ENCODE measurements at places on chromosomes 5 and 9. TPM values are rescaled to one million over a fixed set of nuclear protein-coding genes. Genes with fewer than 3 reads are reported as not detected.
A peak's percentile ranks its signal among the peaks of the same experiment; 100 is the strongest.

DNA sequence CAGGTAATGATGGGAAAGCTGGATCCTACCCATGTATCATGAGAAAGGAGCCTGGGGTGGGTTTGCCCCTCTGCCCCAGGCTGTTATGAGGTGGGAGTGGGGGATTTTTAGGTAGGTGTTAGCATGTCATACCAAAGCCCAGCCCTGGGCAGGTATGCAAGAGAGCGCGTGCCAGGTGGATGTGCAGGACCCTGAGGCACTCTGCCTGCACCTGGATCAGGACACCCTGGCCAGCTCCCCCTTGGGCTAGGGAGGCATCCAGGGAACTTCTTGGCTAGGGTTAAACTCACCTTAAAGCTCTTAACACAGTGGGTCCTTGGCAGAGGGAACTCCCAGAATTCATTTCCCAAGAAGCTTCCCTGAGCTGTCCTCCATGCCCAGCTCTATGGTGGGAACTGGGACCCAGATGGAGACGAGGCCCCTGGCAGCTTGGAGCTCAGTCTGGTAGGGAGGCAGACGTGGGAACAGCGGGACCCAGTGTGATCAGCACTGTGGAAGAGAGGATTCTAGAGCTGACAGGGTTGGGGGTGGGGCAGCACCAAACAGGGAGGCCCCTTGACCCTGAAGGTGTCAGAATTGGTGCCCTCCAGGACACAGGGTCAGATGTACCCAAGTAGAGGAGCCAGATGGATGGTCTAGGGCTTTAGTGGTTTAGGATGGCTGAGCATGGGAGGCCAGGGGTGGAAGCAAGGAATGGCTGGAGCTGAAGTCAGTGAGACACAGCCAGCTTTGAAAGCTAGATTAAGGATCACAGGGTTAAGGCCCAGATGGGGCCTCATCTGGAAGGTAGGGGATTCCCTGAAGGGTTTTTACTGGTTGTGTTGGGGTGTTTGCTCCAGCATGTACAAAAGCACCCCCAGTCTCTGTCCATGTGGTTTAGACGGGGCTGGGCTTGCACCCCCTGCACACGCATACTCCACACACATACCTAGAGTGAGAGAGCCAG is 2.2 kb upstream of the PRR7 start:
- DNase-seq, result no peak

GRCh38 chr5:51960617-51961121 is 577.4 kb downstream of the ISL1 start:
- DNase-seq, result no peak

DNA sequence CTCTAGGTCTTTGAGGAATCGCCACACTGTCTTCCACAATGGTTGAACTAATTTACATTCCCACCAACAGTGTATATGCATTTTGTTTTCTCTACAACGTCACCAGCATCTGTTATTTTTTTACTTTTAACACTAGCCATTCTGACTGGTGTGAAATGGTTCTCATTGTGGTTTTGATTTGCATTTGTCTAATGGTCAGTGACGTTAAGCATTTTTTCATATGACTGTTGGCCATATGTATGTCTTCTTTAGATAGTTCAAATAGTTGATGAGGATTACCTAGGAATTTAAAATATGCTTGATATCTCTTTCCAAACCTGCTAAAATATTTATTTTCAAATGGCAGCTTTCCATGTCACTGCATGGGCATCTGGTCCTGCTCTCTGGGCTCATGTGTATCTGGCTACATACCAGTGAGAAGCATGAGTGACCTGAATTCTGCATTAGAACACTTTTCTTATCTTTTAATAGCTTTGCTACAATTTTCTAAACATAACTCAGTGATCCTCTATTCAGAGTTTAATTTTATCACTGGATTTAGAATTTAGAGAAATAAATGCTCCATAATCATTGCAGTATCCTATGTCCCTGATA is 95.8 kb upstream of the ADAMTS16 start:
- no peak for DNase-seq

GRCh38 chr5:1101961-1102713 is 9.7 kb downstream of the SLC12A7 start:
- DNase-seq, result no peak

- DNase-seq, result no peak
Measured at GRCh38 chr5:33272288-33272687, 168.5 kb upstream of the TARS1 start.

DNA sequence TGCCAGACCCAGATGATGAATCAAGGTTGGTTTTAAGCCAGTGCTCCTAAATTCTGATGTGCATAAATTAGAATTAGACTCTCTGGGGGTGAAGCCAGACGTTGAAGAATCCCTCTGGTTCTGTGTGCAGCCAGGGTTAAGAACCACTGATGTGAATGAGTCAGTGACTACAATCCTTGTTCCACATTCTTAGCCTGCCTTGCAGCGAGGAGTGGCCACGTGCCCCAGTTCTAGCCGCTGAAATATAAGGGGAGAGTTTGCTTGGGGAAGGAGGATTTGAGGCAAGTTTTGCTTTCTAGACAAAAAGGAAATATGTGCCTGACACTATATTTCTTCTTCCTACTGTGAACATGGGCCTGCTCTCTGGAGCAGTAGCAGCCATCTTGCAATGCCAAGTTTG is 34.2 kb upstream of the MSH3 start:
- no peak for DNase-seq

DNA sequence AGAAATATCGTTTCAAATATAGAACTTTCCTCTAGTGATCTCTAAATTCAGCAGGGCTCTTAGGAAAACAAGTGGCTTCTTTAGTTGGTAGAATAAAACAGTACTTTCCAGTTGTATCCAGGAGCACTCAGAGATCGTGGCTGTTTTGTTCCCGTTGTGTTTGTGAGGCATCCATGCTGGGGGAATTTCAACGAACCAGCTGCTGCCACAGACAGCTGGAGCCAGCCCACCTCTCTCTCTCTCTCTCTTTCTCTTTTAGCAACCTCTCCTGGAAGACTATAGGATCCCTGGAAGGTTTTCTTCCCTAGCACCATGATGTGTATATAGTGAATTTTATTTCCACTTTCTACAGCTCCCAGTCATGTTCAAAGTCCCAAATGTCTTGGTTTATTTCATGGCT is 1116.0 kb upstream of the SEMA6A start:
- DNase-seq, result no peak

GRCh38 chr5:154394307-154394706 is 51.5 kb upstream of the SAP30L start:
- DNase-seq, result no peak

DNA sequence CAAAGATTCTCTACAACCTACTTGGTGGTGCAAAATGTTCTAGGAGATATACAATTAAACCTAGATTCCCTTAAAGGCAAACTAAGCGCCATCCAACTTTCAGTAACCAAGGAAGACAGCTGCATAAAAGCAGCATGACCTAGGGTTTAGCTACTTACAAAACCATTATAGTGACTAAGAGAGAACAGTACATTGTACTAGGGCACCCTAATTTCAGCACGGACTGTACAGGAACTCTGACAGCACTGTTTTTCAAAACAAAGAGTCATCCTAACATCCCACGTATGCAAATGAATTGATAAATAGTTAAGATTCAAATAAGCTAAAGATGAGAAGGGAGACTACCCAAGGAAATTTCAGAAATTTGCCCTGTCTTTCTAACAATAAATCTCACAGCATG is 30.0 kb downstream of the STRBP start:
- DNase-seq, result no peak

- no peak for DNase-seq
Measured at GRCh38 chr5:167786871-167787578, 504.4 kb upstream of the WWC1 start.

DNA sequence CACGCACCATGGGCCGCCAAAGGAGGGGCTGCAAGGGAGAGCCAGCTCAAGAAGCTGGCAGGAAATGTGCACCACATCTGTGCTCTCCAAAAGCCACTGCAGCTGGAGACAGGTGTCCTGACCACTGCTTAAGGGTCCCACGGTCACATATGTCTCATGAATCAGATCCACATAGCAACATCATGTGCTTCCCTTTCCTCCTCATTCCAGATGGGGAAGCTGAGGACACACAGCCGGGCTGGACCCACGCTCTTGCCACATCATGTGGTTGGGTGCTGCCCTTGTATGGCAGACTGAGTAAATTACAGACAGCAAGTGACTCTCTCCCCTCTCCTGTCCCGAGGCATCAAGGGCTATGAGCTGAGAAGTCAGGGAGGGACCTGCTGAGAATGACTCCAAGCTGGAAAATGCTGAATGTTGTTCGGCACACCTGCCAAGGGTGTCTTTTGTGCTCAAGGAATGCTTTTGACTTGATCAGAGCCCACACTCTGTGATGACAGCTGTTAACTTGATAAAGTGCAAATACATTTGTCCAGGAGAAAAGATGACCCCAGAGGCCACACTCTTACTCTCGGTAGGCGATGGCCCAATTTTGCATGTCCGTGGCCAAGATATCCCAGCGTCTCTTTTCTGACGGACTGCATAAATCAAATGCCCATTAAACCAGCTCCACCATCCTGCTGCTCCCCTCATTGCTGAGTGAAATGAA is 58.2 kb downstream of the NSUN2 start:
- DNase-seq, result no peak

DNA sequence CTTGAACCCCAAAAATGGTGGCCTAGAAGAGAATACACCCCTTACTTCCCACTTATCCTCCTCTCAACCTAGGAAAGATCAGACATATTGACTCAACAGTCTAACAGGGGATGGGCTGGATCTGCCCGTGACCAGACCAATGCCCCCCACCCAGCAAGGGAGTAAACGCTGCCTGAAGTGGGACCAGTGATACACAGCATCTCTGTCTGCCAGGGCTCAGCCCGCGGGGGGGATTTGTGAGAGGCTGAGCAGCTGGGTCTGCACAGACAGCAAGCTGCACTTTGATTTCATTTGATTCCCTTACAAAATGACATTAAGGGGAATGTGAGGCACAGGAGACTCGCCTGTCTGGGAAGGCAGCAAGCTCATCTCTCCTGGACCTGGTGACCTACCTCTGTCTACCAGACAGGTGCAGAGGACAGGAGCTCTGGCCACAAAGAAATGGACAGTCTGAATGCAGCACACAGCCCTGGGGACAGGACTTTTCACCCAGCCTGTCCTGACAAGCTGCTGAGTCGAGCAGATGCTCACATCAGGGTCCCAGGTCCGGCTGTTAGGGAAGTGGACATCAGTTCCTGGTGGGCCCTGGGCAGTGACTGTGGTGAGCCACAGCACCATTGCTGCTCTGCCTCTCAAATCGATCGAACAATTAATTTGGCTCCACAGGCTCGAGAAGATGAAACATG is 79.9 kb downstream of the RGS3 start:
- DNase-seq, result no peak

GRCh38 chr9:125355601-125356000 is 94.0 kb downstream of the GAPVD1 start:
- no peak for DNase-seq

DNA sequence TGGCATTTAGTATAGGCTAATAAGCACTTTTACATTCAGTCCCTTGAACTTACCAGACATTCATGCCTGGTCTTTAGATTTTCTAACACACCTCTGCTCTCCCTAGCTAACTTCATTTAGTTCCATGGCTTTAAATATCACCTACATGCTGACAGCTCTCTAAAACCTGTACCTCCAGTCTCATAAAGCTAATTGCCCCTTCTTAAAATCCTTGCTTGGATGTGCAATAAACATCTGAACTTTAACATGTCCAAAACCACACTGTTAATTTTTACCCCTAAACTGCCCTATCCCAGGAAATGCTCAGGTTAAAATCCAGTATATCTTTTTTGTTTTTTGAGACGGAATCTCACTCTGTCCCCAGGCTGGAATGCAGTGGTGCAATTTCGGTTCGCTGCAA is 139.8 kb downstream of the CPLANE1 start:
- DNase-seq, result no peak

DNA sequence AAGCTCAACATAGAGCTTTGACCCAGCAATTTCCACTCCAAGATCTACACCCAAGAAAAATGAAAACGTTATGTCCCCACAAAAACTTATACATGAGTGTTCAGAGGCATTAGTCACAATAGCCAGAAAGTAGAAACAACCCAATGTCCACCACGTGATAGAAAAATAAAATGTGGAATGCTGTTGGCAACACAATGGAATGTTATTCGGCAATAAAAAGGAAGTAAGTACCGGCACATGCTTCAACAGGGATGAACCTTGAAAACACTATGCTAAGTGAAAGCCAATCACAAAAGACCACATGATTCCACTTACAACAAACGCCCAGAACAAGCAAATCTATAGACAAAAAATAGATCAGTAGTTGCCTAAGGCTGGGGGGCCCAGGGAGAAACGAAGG is 6.0 kb downstream of the UBQLN1 start:
- no peak for DNase-seq

DNA sequence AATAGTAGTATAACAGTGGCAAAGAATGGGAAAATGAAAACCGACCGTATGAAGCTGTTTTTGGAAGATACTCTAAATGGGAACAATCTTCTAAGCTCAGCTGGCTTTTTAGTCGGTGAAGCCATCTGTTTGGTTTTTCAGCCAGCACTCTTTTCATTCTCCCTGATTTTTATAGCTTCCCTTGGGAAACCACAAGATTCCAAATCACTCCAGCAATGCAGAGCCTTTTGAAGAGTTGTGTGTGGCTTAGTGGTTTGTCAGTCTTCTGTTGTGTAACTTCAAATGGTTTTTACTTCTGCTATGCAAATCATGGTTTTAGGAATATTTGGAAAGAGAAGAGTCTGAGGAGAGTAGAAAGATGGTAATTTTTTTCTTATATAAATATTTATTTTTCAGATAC is 180.7 kb downstream of the KDM4C start:
- peak; percentile 13 for DNase-seq

Gene PROB1
- total RNA-seq, result 1.3 TPM

Gene SLC4A9
- not detected for total RNA-seq

Gene PDGFRB
- total RNA-seq, result 258 TPM

Gene RETREG1
- total RNA-seq, result 73.0 TPM

Gene ANKRD34B
- not detected for total RNA-seq
